ENCODE measurements at places on chromosomes 7 and 10. TPM values are rescaled to one million over a fixed set of nuclear protein-coding genes. Genes with fewer than 3 reads are reported as not detected.

Gene POM121
- total RNA-seq = 61.1 TPM

Gene FAM25G
- not detected for total RNA-seq

Gene ANKMY2
- 9.8 TPM for total RNA-seq

Gene WDFY4
- 1.0 TPM for total RNA-seq

Gene ITGA8
- not detected for total RNA-seq

Gene GHRHR
- total RNA-seq = not detected

Gene TMED4
- total RNA-seq = 64.5 TPM

Gene SPRN
- not detected for total RNA-seq

Gene SDK1
- 0.16 TPM for total RNA-seq

Gene UPK3B
- 1.1 TPM for total RNA-seq

Gene TMEM139
- 0.89 TPM for total RNA-seq

Gene CDNF
- total RNA-seq = 0.48 TPM

Gene PPP1R3C
- not detected for total RNA-seq

Gene AKR1D1
- not detected for total RNA-seq

Gene UCMA
- not detected for total RNA-seq

Gene COL17A1
- total RNA-seq = not detected

Gene CTAGE6
- 0.98 TPM for total RNA-seq

Gene ANKRD2
- total RNA-seq = 0.36 TPM

Gene FAM131B
- 0.48 TPM for total RNA-seq

Gene ARHGAP22
- total RNA-seq = not detected

Gene RBP3
- not detected for total RNA-seq

Gene CHN2
- 3.4 TPM for total RNA-seq

Gene C7orf57
- 0.11 TPM for total RNA-seq

Gene GPR26
- not detected for total RNA-seq

Gene KAZALD1
- total RNA-seq = 0.36 TPM

Gene WNT8B
- total RNA-seq = 0.27 TPM

Gene GALNT17
- not detected for total RNA-seq

Gene INPP5F
- 10.6 TPM for total RNA-seq

Gene ZNRF2
- total RNA-seq = 14.5 TPM

Gene CDH23
- total RNA-seq = 4.8 TPM

Gene H2AZ2
- 300 TPM for total RNA-seq

Measured in T-helper 2 cell treated with Interferon-gamma antibody and Interleukin-4, amounts not matched to agents 100 ng/mL and 5 ng/mL, for 36 hours (primary cell).